Parietal lobe (tissue), 2 donors: ENCODE measurements at places on chromosomes 3 and 15. TPM values are rescaled to one million over a fixed set of nuclear protein-coding genes. Genes with fewer than 3 reads are reported as not detected.

SHF gene
- total RNA-seq = 72.0 TPM

NOX5 gene
- 0.63 TPM for total RNA-seq

ARGFX gene
- not detected for total RNA-seq

IMPG2 gene
- total RNA-seq = 2.8 TPM

STXBP5L gene
- total RNA-seq = 27.2 TPM

ISL2 gene
- total RNA-seq = not detected

RNU5B-1 gene
- not detected for total RNA-seq

CYP11A1 gene
- total RNA-seq = not detected

SLC35G2 gene
- 14.4 TPM for total RNA-seq
